Stimulated activated memory B cell treated with anti-CD40 and anti-IgM and Interleukin-4, amounts not matched to agents 10 μg/mL and 1 μg/mL and 100 μg/mL, for 72 hours (primary cell): ENCODE measurements at places on chromosomes 6 and 20.

DNA sequence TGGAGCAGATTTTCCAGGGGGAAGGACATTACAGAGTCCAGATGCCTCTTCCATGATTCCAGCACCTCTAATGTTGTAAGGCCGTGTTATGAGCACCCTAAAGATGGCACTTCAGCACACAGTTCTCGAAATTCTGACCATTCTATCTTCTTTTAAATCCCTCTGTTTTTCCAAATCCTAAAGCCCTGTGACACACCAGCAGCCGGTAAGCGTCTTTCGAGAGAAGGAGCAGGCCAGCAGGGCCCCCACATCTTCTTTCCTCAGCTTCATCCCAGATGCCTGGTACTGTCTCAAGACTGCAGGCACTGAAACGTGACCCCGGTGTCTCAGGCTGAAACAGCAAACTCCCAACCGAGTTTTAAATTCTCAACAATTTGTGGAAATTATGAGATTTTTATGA is 211.6 kb upstream of the FOXQ1 start:
- no peak for ATAC-seq

- no peak for ATAC-seq
Observed at GRCh38 chr20:41716911-41717310, 98.7 kb upstream of the CHD6 start.

DNA sequence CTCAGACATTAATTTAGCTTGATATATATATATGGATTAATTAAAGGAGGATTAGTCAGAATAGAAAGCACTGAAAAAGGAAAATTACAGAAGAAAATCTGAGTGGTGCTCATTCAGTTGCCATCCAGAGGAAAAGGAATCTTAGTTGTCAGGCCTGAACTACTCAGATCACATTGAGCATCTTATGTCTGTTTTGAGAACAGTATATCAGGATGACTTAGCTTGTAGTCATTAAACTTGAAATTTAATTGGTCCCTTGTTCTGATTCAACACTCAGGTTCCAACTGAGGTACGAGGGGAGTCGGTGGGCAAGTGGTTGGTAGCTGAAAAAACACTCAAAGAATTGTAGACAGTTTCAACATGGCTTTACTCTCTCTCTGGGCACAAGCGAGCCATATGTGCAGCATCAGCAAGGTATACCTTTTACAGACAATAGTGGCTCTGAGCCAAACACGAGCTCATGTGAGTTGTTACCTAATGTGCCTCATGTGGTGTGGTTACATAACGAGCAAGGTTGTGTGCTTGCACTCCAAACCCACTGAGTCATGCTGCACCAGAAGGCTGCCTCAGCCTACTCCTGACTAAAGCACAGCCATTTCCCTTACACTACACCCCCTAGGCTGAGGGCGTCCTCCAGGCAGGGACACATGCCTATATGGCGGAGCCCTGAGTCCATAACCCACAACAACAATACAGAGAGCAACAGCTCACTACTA is 73.0 kb upstream of the HMGN3 start:
- ATAC-seq, result no peak

DNA sequence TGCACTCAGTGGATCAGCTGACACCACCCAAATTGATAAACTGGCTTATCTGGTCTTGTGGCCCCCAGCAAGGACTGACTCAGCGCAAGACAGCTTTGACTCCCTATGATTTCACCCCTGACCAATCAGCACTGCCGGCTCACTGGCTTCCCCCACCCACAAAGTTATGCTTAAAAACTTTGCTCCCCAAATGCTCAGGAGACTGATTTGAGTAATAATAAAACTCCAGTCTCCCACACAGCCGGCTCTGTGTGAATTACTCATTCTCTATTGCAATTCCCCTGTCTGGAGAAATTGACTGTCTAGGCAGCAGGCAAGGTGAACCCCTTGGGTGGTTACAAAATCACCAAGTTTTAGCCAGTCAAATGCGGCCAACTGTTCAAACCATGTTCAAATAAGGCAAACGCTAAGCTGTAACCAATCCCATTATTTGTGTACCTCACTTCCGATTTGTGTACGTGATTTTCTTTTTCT is 32.5 kb downstream of the SLC22A2 start:
- no peak for ATAC-seq

DNA sequence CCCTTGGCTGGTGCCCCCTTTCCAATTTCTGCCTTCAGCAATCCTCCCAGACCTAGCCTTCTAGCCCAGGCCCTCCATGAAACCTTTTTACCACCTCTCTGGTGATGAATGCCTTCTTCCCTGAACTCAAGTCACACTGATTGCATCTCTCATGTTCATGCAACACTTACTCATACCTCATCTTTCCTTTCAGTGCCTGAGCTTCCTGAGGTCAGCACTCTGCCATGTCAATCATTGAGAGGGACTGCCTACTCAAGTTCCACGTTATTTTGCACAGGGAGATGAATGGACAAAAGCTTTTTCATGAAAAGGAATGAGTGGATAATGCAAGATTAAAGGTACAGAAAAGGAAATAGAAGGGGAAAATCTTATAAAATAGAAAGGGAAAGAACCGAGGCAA is 60.1 kb upstream of the PLEKHG1 start:
- no peak for ATAC-seq

DNA sequence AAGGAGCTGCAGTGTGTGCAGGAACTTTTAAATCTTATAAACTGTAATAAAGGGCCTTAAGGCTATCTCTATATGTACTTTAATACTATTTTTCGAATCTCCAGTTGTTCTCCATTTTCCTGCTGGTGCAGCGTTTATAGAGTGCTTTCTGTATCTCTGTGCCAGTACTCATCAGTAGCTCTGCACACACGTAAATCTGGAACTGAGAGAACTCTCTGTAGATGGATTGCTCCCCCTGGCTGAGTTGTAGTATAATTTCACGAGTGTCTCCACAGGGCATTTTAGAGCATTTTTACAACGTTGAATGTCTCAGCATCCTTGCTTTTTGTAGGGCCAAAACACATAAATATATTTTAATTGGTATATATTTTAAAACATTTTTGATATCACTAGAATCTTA is 256.5 kb downstream of the TRDN start:
- ATAC-seq, result no peak

DNA sequence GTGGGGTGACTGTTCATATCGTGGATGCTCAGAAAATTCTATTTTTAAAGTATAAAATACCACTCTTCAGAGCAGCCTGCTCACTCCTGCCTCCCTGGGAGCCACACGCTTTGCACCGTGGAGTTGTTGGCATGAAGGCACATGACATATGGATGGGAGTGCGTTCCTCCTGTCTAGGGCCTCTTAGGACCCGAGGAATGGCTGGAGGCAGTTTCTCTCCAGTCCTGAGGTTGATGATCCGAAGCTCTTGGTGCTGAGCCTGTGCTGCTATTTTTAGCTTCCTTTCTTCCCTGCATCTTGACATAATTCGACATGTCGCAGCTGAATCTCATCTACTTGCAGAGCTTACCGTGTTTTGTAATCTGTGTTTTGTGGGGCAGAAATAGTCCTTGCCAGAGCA is 73.9 kb downstream of the PHACTR3 start:
- ATAC-seq, result no peak

GRCh38 chr6:167094436-167094819 is 28.5 kb upstream of the CCR6 start:
- ATAC-seq, result peak; percentile 63

GRCh38 chr6:109927052-109927451 is 51.1 kb upstream of the GPR6 start:
- ATAC-seq, result no peak

DNA sequence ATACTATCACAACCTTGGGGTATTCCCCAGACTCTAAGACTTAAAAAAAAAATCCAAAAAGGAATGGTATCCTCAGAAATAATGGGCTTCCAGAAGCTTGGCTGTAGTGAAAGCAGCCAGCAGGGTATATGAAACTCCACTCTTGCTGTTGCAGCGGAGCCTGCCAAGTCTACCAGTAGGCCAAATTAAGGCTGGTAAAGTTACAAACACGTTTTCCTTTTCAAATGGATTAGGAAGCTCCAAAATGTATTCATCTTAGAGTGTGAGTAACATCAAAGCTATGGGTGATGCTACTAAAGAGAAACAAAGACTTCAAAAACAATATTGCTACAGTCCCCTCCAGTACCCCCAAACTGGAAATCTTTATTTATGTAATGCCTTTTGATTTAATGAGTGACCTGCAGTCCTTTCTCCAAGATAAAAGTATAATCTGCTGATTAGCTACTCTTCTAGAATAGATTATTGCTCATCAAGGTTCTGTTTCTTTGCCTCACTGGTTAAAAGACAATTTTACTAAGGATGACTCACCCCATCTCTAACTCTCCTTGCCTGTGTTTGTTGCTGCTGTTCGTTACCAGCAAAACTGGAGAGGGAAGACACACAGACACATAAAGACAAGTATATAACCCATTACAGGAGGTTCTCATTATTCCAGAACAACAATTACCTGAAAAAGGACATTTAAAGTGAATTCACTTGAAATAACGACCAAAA is 84.9 kb downstream of the BTBD9 start:
- ATAC-seq, result no peak

GRCh38 chr6:69863766-69864165 is 2.6 kb upstream of the COL19A1 start:
- ATAC-seq, result no peak

GRCh38 chr6:150072201-150072600 is 3.3 kb upstream of the ULBP3 start:
- ATAC-seq, result no peak

GRCh38 chr20:32034581-32035425 is 17.2 kb upstream of the HCK start:
- ATAC-seq, result peak; percentile 56

DNA sequence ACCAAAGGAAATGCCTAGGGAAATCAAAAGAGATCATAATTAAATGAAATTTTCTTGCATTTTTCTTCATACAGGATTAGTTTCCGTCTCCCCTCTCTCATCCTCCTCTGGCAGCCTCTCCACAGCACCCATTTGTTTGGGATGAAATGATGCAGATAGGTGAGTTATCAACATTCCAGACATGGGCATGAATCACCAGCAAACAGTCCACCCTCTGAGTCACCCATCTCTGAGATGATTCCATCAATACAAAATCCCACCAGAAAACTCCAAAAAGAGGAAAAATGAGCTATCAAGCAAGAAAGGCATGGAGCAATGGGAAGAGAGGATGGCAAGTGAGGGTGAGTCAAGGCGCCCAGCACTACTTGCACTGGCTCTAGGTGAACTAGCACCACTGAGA is 11.4 kb downstream of the MC3R start:
- no peak for ATAC-seq

DNA sequence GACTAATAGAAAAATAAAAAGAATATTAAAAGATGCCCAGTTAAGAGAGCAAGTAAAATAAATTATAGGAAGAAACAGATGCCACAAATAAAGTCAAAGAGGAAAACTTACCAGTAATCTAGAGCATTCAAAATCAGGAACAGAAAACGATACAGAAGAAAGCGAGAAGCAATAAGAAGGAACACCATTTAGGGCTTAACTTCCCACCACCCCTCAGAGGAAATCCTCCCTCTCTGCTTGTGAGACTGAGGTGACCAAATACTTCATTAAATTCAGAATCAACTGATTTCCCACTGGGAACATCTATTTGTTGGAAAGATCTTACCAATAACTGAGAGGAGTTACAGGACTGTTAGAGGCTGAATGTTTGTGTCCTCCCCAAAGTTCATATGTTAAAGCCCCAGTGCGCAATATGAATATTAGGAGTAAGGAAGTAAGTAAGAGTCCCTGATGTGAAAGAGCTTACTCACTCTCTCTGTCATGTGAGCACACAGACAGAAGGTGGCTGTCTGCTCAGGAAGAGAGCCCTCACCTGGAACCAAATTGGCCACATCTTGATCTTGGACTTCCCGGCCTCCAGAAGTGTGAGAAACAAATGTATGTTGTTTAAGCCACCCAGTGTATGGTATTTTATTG is 19.5 kb downstream of the KATNA1 start:
- ATAC-seq, result peak; percentile 92

GRCh38 chr6:112799889-112800288 is 452.8 kb downstream of the RFPL4B start:
- ATAC-seq, result no peak
